Activated T-helper 2 cell treated with anti-CD3 and anti-CD28 coated beads, Interferon-gamma antibody, Interleukin-2, Interleukin-4, amounts not matched to agents 10 μg/mL and 5 μg/mL and 100 μg/mL, durations not matched to agents 14 hours and 24 hours and 36 hours (primary cell): ENCODE measurements at places on chromosomes 5 and 9.
A peak's percentile ranks its signal among the peaks of the same experiment; 100 is the strongest.

- no peak overlapping the region for H3K27ac ChIP-seq
- H3K36me3 ChIP-seq, result no peaks in the 10 kb centered on the region
- H3K4me1 ChIP-seq, result peaks cover 16% of the 10 kb centered on the region
- H3K4me3 ChIP-seq, result no peak overlapping the region
- DNase-seq, result no peak
These were observed 46.8 kb upstream of the PLPP6 start for GRCh38 chr9:4615251-4615650.

GRCh38 chr9:112174222-112174964 is 704 bp downstream of the SUSD1 start:
- H3K4me1 ChIP-seq, result peaks cover 54% of the 10 kb centered on the region
- H3K4me3 ChIP-seq, result peak overlapping the region; percentile 85
- peaks cover 23% of the 10 kb centered on the region for H3K36me3 ChIP-seq
- H3K27me3 ChIP-seq, result no peaks in the 10 kb centered on the region
- peak; percentile 80 for DNase-seq
- H3K27ac ChIP-seq, result peak overlapping the region; percentile 94

DNA sequence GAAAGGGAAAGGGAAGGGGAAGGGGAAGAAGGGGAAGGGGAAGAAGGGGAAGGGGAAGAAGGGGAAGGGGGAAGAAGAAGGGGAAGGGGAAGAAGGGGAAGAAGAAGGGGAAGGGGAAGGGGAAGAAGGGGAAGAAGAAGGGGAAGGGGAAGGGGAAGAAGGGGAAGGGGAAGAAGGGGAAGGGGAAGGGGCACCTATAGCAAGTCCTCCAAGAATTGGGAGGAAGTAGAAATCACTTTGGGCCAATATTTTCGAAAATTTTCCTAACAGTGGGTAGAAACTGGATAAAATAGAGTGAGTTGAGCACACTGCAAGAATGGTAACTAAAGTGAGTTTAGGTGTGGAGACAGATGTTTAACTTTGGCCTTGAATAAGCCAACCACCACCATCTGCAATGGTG is 915.3 kb downstream of the DNAH5 start:
- H3K27me3 ChIP-seq, result no peaks in the 10 kb centered on the region
- no peak overlapping the region for H3K4me3 ChIP-seq
- no peaks in the 10 kb centered on the region for H3K36me3 ChIP-seq
- DNase-seq, result no peak
- no peaks in the 10 kb centered on the region for H3K4me1 ChIP-seq
- no peak overlapping the region for H3K27ac ChIP-seq

DNA sequence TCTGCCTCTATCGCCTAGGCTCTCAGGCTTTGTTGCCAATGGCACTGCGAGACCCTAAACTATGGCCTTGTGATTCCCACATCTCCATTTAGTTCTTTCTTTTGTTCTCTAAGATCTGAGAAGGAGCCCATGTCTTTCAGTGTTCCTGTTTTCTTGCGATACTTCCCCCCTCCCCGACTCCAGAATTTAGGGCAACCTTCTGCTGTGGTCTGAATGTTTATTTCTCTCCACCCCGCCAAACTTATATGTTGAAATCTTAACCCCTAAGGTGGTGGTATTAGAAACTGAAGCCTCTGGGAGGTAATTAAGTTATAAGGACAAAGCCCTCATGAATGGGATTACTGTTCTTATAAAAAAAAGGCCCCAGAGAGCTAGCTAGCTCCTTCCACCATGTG is 6.4 kb downstream of the TMC1 start:
- H3K27me3 ChIP-seq, result no peaks in the 10 kb centered on the region
- peak overlapping the region; percentile 94 for H3K27ac ChIP-seq
- peaks cover 43% of the 10 kb centered on the region for H3K4me1 ChIP-seq
- H3K4me3 ChIP-seq, result peak overlapping the region; percentile 72
- DNase-seq, result no peak
- no peaks in the 10 kb centered on the region for H3K36me3 ChIP-seq

GRCh38 chr5:42250-42649 is 49.7 kb upstream of the PLEKHG4B start:
- H3K4me3 ChIP-seq, result no peak overlapping the region
- H3K27ac ChIP-seq, result no peak overlapping the region
- H3K36me3 ChIP-seq, result no peaks in the 10 kb centered on the region
- peaks cover 10% of the 10 kb centered on the region for H3K27me3 ChIP-seq
